ENCODE measurements at places on chromosomes 4 and X.

DNA sequence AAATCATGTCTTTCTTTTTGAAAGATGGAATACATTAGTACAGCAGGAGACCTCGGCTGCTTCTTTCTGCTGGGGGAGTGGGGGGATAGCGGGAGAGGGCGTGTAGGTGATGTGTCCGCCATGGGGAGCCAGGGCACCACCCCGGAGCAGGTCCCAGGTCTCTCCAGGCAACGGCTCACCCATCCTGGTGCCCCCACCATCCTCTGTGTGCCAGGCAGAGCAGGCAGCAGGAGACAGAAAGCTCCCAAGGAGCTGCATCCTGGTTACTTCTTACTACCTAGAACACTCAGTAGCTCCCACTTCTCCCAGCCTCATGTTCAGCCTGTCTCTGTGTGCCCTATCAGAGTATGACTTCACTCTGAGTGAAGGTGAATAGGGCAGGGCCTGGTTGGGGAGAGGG is 23.6 kb downstream of the TNIP2 start:
- DNase-seq: no peak

GRCh38 chrX:137423241-137423640 is 142.7 kb upstream of the ZIC3 start:
- no peak for DNase-seq

- DNase-seq: no peak
Measured at GRCh38 chr4:6969826-6970800, 60.5 kb downstream of the TBC1D14 start.

- DNase-seq: no peak
Measured at GRCh38 chr4:178553201-178553600, 1111.0 kb upstream of the AGA start.

DNA sequence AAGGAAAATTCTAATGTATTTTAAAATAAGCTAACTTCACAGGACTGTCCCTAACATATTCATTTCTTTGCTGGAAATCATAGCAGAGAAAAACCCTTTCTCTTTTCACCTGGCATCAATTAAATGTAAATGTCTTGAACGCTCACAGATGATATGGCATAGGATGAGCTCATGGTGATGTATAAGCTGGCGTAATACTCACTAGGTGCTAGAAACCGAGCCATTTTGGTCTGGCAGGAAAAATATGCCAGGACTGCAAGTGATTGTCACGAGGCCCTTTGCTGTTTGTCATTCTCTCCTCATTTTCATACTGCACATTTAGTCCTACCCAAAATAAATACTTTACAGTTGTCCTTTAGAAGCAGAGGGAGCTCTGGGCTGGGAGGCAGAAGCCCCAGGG is 222.7 kb upstream of the LNX1 start:
- no peak for DNase-seq

GRCh38 chrX:110327336-110327735 is 9.5 kb upstream of the AMMECR1 start:
- no peak for DNase-seq

GRCh38 chr4:32000846-32001488 is 1280.8 kb downstream of the PCDH7 start:
- DNase-seq: no peak

DNA sequence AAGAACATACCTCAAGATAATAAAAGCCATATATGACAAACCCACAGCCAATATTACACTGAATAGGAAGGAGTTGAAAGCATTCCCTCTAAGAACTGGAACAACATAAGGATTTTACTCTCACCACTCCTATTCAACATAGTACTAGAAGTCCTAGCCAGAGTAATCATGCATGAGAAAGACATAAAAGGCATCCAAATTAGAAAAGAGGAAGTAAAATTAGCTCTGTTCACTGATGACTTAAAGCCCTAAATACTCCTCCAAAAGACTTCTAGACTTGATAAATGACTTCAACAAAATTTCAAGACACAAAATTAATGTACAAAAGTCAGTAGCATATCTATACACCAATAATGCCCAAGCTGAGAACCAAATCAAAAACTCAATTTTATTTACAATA is 235.7 kb downstream of the NKX6-1 start:
- no peak for DNase-seq

Data from SW480 (cell line).